Adrenal gland (tissue), 19 donors: ENCODE measurements at places on chromosomes 4 and X. TPM values are rescaled to one million over a fixed set of nuclear protein-coding genes. Genes with fewer than 3 reads are reported as not detected.

The TEX13D gene
- total RNA-seq = not detected

The SMARCA1 gene
- 119 TPM for total RNA-seq

The MAGEC3 gene
- not detected for total RNA-seq

The ADAM29 gene
- total RNA-seq = not detected

GRCh38 chr4:106017975-106018374, 122.7 kb downstream of the NPNT start:
- no peak for DNase-seq

DNA sequence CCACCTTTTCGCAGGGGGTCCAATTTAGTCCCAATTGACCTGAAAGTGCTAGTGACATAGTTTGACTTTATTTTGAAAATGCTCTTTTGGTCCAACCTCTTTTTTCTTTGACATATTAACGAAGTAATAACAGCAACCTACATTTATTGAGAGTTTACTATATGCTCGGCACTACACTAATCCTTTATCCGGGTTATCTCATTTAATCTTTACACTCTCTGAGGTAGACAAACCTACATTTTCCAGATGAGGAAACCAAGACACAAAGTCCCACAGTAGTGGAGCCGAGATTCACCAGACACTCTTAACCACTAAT, 307 bp upstream of the ATRX start:
- DNase-seq = no peak

The CT45A3 gene
- total RNA-seq = not detected

The PRPS2 gene
- 155 TPM for total RNA-seq

GRCh38 chrX:20527558-20528011, 260.9 kb upstream of the RPS6KA3 start:
- peak; percentile 38 for DNase-seq

DNA sequence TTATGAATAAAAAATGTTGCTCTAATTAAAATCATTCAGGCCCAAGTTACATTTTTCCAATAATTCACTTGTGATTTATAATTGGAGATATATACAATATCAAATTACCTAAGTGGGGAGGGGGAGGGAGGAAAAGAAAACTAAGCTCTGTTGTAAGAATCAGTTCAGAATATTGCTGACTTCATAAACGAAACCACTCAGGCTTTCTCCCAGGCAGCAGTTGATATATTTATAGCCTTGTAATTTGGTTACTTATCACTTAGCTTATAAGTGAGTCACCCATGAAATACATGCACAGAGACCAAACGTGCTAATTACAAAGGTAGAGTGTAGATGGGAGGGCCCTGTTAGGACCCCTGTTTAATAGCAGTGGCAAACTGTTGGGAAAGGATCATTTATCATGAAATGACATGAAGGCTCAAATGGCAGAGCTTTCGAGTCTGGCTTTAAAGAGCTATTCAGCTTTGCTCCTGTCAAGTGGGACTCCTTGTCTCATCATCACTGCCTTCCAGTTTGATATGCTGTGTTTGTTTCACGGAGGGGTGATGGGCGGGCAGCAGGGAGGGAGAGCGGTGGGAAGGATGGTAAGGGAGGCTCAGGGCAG, 105.6 kb upstream of the PGRMC2 start:
- no peak for DNase-seq

The PDE5A gene
- 12.6 TPM for total RNA-seq

DNA sequence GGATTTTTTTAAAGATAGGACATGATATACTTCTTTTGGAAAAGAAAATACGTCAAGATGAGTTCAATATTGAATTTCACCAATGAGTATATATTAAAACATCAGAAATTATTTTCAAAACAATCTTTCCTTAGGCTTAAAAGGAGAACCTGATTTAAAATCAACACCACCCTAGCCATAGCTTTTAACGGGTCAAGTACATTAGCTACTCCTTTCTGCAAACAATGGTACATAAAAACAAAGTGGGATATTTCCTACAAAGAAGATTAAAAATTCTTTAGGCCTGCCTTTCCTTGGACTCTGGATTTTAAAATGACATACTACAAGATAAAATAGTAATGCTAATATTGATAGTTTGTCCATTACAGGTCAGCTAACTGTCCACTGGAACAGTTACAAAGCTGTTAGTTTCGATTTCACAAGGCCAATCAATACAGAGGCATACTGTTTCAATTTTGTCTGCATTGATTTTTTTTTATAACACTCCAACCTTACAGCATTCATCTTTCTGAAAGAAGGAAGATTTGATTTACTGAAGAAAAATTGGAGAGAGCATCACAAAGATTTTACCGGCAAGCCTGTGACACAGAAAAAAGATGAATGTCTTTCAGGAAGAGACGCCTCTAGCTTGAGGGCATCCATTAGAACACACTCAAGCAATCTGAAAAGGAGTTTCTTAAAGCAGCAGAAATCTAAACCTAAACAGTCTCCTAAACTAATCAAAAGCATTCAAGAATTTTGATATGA, 97.2 kb downstream of the MAB21L2 start:
- DNase-seq = no peak

DNA sequence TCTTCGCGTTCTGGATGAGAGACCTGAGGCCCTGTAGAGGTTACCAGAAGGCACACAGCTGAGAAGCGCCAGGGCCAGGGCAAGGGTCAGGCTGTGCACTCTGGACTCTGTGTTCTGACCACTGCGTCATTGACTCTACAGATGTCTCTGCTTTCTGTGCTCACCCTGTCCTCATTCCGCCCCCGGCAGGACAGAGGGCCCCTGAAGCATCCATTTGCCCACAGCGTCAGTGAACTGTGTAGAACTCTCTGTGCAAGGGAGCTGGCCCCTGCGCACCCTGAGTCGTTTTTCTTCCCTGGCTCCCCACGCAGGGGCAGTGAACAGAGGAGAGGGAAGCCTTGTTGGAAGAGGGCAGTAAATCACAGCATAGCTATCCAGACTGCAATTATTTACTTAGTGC, 6.1 kb upstream of the WAS start:
- no peak for DNase-seq

The MAGEA4 gene
- not detected for total RNA-seq

DNA sequence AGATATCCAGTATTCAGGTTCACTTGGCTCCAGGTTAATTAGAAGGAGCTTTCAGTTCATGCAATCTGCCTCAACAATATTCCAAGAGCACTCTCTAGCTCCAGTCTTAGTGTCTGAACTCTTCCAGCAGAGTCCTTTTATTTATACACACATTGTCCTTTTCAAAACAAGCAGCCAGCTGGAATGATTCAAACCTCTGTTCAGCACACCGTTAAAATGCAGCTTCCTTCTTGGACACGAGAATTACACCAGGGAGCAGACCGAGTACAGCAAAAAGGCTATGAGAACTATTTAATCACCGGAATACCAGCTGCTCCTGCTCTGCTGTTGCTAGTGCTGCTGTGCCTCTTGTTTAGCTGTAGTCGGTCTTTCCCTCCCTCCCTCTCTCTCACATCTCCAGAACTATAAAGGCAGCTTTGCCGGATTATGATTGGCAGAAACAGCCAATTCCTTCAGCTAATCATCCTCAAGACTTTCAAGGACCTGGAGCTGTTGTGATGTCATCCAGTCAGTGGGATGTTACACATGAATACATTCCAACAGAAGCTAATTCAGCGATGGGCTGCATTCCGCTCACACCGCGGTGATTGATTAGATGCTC, at the start of gene NDST4:
NDST4 (minus strand) TSS at position 115 of the 601 bp plus-strand sequence. CDS start 36,584 bp downstream, outside the sequence.
- no peak for DNase-seq

GRCh38 chr4:86132468-86132867, 227.4 kb downstream of the MAPK10 start:
- DNase-seq = no peak

GRCh38 chr4:7190691-7191545, 1.4 kb upstream of the SORCS2 start:
- DNase-seq = no peak

GRCh38 chr4:150514709-150515108, 67.2 kb upstream of the MAB21L2 start:
- no peak for DNase-seq

DNA sequence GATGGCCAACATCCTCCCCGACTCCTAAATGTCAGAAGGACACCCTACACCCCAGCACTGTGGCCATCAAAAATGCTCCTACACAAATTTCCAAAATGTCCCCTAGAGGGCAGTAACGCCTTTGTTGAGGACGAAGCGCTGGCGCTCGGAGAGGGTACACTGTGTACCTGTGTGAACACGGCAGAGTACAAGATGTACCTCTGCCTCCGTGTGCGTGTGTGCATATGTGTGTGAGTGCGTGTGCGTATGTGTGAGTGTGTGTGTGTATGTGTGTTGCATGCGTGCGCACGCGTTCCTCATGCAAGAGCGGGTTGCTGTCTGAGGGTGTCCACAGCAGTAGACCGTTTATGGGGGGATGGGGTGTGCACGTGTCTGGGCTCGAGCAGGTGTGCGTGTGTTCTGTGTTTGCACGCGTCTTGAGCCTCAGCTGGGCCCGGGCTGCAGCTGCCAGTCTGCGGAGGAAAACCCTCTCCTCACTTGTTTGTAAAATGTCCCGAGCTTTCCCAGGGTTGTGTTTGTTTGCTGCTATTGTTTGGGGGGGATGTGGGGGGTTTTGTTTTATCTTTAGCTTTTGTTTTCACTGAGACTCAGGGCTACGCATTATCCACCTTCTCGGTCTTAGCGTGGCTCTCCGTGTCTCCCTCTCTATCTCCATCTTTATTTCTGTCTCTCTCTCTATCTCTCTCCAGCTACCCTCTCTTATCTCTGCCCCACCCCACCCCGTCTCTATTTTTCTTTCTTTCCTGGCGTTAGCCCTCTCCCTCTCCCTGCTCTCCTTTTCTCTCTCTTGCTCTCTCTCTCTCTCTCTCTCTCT, 10.4 kb upstream of the TSPYL2 start:
- DNase-seq = peak; percentile 67

- DNase-seq = no peak
Observed at GRCh38 chr4:45716093-45716492, 407.8 kb downstream of the GABRG1 start.

- no peak for DNase-seq
Observed at GRCh38 chr4:67909905-67910584, 26.2 kb upstream of the TMPRSS11D start.

The PDCL2 gene
- 0.94 TPM for total RNA-seq

GRCh38 chr4:186634591-186635128, 79.3 kb upstream of the MTNR1A start:
- no peak for DNase-seq

- no peak for DNase-seq
Observed at GRCh38 chrX:22021751-22022324, 10.3 kb upstream of the PHEX start.

- no peak for DNase-seq
Observed at GRCh38 chr4:126564283-126564854, 1068.4 kb upstream of the INTU start.

DNA sequence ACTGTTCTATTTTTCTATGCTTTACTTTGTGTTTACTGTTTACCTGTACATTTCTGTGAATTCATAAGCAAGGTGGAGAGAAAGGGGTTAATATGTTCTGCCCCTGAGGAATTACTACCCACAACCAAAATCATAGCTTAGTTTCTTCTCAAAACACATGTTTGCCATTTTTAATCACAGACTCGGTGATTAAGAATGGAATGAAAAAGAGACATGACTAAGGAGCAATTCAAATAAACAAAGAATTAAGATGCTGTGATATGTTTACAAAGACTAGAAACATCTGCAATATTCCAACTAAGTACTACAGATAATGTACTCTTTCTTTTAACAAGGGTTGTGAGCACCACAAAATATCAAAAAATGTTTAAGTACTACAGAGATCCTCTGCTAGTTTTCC, 11.7 kb upstream of the FAT4 start:
- DNase-seq = no peak

DNA sequence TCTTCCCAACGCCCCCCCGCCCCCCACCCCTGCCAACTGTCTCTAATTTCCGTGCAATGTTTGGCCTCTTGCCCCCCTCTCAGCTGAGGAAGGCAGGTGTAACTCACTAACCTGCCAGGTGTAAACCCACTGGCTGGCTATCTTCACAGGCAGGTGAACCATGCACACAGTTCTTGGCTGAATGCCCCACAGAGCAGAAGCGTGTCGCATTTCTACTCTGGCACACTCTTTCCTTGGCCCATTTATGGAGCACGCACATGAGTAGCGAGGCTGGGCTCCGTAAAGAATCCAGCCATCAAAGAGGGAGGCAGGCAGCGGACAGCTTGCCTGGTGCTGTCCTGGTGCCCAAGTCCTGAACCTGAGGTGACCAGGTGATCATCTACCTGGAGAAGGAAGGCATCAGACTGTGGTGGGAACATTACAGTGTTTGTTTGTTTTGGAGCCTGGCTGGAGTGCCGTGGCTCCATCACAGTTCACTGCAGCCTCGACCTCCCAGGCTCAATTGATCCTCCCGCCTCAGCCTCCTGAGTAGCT, 39.2 kb upstream of the CRMP1 start:
- DNase-seq = no peak

The HGFAC gene
- not detected for total RNA-seq

DNA sequence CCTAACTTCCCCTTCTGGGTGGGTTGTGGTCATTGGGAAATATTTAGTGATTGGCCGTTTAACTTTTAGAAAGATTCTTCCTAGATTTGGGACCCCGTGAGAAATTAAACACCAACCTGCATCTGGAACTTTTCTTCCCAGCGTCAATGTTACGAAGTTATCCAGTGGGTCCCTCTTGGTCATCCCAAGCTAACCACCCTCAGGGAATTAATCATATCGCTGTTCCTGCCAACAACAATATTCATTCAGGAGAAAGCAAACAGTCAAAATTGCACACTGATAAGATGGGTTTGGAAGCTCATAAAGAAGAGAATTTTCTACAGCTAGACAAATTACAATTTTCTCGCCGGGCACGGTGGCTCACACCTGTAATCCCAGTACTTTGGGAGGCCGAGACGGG, 121.2 kb upstream of the STX18 start:
- DNase-seq = no peak
